CD8-positive, alpha-beta T cell (primary cell): ENCODE measurements at places on chromosomes 1 and 21.

DNA sequence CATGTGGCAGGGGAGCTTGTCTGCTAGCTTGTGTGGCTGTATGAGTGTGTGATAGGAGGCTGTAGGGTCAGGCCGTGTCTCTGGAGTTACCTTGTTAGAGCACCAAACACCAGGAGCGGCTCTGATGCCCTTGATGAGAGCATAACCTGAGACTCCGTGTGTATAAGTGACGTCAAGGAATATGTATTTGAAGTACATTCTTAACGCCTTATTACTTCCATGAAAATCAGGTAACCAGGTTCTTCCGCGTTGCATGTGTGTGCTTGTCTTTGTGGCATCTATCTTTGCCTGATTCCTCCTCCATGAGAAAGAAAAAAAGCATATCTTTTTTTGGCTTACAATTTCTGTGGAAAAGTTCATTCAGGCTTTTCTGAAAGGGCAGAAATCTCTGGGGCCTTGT lies 4.6 kb downstream of the OLFML3 start:
- no peak for DNase-seq

- DNase-seq: no peak
Observed at GRCh38 chr1:50183378-50184133, 74.8 kb downstream of the ELAVL4 start.

DNA sequence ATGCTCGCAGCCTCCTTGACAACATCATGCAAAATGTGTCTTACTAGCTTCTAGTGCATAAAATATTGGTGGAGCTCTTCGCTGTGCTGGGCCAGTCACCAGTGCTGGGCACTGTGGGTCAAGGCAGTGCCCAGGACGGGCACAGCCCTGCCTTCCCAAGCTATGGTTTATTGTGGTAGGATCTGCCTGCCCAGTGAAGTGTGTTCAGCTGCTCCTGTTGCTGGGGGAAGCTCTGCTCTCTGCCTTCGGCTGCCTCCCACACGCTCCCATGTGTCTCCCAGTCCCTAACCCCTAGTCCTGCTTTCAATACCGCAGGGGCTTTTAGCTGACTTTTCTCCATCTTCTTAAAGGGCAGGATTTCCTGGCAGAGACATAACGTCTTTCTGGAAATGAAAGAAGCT lies 15.7 kb downstream of the EPHX1 start:
- no peak for DNase-seq

- peak; percentile 75 for DNase-seq
Observed at GRCh38 chr1:24199291-24199900, 12.3 kb upstream of the IFNLR1 start.

GRCh38 chr1:182350839-182351238 lies 40.8 kb downstream of the GLUL start:
- no peak for DNase-seq

DNA sequence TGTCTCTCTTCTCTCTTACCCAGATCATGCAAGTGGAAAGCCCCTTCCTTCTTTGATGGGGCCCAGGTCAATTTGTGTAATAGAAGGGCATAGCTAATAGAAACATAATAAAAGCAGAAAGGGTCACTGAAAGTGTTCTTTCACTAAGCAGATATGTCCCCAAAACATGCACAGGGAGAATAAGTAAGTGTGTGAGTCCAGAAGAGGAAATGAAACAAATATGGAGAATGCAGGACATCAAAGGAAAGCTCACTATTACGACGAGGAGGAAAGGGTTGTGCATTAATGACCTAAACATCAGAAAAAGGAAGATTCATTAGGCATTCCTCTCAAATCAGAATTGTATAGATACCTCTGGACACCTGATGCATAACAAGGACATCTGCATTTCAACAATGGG lies 81.4 kb upstream of the SMYD2 start:
- no peak for DNase-seq

GRCh38 chr1:92411511-92411910 lies 75.2 kb downstream of the GFI1 start:
- no peak for DNase-seq

DNA sequence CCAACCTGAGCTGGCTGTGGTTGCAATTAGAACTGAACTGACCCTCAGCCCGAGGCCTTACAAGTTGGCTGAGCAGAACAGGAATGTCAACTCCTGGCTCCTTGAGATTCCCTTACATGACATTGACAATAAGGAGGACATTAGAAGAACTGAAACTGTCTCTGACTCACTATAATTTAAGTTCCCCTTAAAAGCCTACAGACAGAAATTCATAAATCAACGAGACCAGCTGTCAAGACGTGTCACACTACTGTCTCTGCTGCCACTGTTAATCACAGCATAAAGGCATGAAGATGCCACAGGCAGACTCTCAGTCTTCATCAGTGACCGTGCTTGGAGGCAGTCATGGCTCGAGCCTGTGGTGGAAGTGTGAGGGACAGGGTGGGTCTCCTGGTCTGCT lies 168.8 kb downstream of the GABPA start:
- no peak for DNase-seq

DNA sequence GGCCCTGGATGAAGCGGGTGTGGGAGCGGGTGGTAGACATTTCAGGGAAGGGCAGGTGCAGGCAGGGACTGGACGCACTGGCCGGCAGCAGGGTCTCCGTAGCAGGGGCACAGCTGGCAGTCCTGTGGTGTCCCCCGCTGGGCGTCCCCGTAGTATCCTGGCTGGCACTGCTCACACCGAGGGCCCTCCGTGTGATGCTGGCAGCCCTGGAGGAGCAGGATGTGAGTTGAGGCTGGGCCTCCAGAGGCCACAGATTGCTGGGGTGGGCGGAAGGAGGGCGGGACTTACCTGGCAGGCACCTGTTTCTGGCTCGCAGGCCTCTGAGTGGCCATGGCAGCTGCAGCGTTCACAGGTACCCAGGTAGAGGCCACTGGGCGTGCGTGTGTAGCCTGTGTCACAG lies 62.3 kb downstream of the LDLRAD2 start:
- no peak for DNase-seq

DNA sequence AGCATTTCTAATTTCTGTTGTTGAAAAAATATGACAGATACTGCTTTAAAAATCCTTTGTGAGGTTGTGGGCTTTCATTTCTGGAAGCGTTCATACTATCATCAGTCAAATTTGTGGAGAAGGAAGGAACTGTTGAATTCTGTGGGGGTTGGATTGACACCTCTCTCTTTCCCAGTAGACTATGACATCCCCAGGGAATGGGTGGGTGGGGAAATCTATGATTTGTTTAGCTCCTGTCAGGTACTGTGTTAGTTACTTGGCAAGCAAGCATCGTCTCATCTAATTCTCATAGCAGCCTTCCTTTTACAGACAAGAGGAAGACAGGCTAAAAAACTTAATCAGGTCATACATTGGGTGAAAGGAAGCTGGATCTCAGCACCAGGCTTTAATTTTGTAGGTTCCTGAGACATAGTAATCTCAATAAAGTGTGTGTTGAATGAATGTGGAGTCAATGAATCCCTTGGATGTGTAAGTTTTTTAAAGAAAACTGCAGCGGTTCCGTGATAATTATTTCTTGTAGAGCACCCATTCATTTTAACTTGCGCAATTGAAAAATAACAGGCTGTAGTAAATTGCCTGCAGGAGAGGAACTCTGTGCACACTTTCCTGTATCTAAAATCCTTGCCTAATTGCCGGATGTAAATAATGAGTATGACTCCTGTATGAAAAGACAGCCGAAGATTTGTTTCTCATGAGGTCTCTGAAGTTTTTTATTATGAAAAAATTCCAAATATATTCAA lies 60.6 kb downstream of the MYOM3 start:
- DNase-seq: no peak

GRCh38 chr1:198399452-198399851 lies 141.0 kb downstream of the ATP6V1G3 start:
- DNase-seq: no peak

- DNase-seq: no peak
Observed at GRCh38 chr21:37970548-37970947, 54.3 kb upstream of the KCNJ6 start.

- DNase-seq: no peak
Observed at GRCh38 chr21:30216041-30216723, at the start of gene CLDN8. CLDN8 (minus strand) TSS chr21:30216097; CDS start chr21:30215925, 172 bp downstream.

DNA sequence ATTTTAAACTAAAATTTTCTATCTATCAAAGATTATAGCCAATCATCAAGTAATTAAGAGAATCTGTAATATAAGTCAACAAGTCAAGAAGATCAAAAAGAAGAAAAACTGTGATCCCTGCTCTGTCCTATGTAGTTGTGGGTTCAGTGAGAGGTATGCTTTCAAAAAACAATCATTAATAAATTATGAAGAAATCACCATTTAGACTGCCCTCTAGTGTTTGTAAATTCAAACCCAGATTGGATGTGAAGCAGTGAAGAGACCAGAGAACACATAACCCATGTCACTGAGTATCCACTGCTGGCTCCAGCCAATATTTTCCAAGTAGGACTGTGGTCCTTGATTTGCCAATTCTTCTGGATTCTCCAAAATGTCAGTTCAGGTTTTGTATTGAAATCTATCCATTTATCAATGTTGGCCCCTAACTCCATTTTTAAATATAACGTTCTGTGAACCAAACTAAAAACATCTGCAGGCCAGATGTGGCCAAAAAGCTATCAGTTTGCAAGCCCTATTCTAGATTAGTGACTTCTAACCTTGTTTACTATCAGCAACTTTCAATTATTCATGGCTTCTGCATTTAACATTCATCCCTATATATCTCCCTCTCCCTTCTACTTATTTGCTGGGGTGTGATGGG lies 467.5 kb upstream of the CXADR start:
- no peak for DNase-seq

DNA sequence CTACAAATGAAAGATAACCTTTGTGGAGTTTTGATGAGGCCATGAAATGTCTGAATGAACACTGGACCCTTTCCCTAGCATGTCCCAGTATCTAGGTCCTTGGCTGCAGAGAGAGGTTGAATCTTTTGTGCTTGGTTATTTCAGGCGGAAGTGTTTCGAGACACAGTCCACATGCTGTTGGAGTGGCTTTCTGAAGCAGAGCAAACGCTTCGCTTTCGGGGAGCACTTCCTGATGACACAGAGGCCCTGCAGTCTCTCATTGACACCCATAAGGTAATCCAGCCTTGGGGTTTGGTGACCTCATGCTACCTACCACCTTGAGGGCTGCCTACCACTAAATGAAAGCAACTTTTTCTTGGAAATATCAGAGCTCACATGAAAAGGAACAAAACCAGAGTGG lies 38.9 kb upstream of the BMP8A start:
- no peak for DNase-seq

DNA sequence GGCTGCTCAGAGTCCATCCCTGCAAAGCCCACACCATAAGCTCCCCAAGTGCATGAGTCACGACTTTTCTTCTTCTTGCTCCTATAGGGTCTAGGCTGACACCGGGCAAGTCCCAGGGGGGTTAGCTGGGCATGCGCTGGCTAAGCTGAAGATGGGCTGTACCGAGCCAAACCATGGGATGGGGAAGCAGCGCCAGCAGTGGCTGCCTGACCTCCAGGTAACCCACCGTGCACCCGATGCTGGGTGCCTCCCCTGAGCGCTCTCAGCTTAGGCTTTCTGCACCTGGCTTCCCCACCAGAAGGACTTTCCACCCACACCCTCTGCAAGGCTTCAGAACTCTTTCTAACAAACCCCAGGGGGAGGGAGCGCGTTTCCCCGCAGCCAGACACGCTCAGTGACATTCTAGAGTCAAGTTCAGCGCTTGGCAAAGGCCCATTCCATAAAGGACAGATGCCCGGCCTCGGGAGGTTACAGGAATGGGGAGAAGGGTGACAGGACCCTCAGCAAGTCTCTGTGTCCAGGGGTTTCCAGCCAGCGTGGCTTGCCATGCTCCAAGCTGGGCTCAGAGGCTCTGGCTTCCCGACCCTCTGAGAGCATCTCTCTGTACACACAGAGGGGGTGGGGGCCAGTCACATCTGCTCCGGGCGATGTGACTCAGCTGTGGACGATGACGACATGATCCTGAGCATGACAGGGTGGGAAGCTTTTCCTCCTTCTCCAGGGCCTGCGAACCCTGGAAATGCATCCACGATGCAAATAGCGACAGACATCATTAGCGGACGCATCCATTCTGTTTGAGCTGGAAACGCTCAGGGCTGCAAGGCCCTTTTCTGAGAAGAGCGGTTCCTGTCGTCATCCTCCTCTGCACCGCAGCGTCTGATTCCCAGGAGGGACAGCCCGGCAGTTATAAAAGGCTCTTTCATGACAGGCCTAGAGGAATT lies 107.8 kb downstream of the SIK1 start:
- no peak for DNase-seq

- no peak for DNase-seq
Observed at GRCh38 chr1:233367057-233367803, 39.7 kb downstream of the MAP3K21 start.

- no peak for DNase-seq
Observed at GRCh38 chr1:56133522-56134472, 445.6 kb downstream of the PLPP3 start.

GRCh38 chr1:39141925-39142324 lies 62.6 kb upstream of the MACF1 start:
- no peak for DNase-seq

DNA sequence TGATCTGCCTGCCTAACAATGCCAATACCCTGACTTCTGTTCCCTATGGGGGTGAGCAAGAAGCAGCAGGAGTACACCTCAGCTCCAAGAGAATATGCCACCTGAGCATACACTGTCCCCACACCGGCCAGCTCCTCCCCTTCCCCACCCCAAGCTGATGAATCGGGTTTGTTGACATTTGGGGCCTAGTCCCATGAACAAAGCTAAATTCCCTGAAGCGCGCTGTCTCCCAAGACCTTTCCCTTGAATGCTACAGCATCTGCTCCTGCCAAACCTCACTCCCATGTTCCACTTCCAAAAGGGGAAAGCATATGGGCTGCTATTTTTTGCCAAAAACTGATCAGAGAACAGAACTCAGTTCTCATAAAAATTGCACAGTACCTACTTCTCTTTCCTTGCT lies 220.4 kb upstream of the CAMK1G start:
- DNase-seq: no peak

- no peak for DNase-seq
Observed at GRCh38 chr1:162587347-162587746, 25.8 kb downstream of the UAP1 start.

- no peak for DNase-seq
Observed at GRCh38 chr1:180080439-180080838, 74.2 kb upstream of the QSOX1 start.

- DNase-seq: no peak
Observed at GRCh38 chr1:41242342-41243078, 404 bp upstream of the SCMH1 start.

- DNase-seq: no peak
Observed at GRCh38 chr1:162020150-162020549, 3.5 kb downstream of the OLFML2B start.

DNA sequence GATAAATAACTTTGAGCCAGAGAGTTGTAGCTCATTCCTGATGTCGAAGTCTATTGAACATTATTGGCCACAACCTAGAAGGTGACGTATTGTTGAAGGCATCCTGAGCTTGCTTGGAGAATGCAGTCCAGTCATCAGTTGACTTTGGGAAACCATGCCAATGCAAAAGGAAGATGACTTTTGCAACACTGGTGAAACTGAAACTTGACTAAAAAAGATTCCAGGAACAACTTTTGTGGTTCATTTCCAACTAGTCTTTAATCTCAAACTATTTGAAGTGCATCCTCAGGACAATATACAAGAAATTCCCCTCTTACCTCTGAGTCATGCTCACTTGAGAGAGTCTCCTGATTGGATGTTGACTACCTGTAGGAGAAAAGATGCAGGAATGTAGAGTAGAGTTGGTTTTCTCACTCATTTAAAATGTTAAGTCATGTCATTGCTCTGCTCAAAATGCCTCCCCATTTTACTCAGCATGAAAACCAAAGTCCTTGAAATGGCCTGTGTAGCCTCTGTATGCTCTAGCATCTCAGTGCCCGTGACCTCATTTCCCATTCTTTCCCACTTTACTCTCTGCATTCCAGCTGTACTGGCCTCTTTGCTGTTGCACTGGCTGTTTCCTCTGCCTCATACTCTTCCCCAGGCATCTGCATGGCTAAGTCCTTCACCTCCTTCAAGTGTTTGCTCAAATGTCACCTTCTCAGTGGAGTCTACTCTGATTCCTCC lies 24.4 kb upstream of the LEPR start:
- DNase-seq: no peak
